ENCODE measurements at places on chromosomes 13 and 19.

DNA sequence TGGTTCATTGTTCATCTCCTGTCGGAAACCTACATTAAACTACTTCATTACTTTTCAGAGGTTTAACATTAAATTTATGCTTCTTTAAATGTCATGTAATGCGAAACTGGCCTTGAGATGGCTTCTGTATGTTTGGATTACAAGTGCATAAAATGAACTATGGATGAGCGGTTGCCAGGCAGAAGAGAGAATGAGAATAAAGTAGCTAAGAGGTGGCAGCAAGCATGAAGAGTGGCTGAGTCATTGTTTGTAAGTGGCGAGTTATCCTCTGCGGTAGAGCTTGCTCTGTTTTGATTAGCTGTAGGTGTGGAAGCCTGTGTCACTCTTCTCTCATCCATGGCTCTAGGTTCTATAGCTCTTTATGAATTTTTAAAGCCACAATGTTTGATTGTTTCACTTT is 1139.6 kb upstream of the PCDH9 start:
- no peak for DNase-seq

GRCh38 chr19:42480335-42481095 is 37.8 kb upstream of the CXCL17 start:
- peak; percentile 33 for DNase-seq

DNA sequence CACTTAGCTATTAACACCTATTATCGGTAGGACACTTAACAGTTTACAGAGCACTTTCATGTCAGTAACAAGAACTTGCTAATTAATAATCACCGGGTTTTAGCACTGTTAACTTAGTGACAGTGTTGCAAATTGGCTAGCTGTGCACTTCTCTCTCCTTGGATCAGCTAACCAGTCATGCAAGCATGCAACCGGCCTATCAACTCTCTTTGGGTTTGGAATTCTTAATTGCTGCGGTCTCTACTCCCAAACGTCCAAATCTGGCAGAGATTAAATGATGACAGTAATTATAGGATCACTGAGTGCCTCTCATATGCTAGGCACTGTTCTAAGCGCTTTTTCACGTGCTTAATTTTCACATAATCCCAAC is 1.2 kb downstream of the EPS15L1 start:
- no peak for DNase-seq

DNA sequence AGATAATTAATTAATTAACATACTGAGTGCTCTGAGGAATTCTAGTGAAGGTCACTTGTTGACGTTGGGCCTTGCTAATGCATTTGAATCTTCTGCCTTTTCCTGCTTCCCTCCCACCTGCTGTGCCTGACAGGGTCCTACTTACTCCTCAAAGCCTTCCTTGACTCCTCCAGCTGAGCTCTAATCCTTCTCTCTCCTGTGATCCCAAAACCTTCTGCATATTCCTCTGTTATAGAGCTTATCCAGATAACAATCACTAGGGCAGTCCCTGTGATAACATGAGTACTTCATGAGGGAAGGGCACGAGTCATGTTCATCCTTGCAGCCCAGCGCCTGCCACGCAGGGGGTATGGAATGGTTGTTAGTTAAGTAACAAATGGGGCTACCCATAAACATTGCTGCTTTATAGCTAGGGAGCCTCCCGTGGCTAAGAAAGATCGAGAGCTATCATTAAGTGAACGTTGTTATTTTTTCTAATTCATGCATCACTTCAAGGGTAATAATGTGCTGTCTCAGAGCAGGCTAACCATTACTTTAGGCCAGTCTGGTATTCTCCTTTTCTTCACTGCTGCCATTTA is 19.1 kb upstream of the SPATA13 start:
- DNase-seq: no peak

Measured in suppressor macrophage treated with lipopolysaccharide for 1 hour (primary cell).